ENCODE measurements at places on chromosomes 1 and 21.

DNA sequence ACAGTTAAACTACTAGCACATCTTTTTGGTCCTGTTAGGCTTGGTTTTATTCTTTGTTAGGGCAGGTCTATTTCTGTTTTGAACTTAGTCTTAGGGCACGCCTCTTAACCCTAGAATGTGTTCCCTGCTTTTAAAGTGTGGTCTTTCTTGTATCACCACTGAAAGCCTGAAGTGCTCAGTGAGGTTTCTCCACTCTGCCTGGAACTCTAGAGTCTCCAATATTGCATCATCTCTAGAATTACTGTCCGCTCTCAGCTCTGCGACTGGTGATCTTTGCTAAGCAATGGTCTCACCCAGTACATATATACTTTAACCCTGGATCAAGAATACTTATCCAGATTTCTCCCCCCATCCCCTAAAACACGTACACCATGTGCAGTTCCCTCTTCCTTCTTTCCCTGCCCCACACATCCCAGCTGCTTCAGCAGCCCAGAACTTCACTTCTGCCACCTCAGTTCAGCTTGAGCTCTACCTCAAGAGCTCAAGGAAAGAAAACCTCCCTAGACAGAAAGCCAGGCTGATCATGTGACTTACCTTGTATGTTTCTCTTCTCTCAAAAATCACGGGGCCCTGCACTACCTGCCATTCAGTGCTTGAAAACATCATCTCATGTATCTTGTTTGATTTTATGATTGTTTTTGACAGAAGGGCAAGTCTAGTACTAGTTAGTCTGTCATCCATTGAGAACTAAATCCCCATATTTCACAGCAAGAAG lies 59.9 kb downstream of the TENT5C start:
- DNase-seq = no peak

GRCh38 chr1:228398741-228399461 lies 7.7 kb downstream of the TRIM11 start:
- no peak for DNase-seq

GRCh38 chr1:30171537-30172298 lies 551.7 kb downstream of the MATN1 start:
- no peak for DNase-seq

DNA sequence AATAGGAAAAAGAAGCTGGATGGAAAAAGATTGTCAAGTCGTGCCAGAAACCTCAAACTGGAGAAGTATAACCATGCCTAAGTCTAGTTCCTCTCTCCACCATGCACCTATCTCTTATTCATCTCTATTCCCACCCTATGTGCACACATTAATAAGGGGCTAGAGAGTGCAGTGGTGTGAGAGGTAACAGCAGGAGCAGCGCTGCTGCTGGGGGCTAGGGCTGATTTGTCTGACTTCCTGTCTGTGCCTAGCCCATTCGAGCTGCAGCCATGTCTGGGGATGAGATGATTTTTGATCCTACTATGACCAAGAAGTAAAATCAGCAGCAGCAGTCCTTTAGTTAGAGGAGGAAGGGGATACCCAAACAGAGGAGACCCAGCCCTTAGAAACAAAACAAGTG lies 43.0 kb downstream of the TRIM33 start:
- DNase-seq = no peak

GRCh38 chr1:108878160-108878469 lies 1.3 kb downstream of the GPSM2 start:
- no peak for DNase-seq

DNA sequence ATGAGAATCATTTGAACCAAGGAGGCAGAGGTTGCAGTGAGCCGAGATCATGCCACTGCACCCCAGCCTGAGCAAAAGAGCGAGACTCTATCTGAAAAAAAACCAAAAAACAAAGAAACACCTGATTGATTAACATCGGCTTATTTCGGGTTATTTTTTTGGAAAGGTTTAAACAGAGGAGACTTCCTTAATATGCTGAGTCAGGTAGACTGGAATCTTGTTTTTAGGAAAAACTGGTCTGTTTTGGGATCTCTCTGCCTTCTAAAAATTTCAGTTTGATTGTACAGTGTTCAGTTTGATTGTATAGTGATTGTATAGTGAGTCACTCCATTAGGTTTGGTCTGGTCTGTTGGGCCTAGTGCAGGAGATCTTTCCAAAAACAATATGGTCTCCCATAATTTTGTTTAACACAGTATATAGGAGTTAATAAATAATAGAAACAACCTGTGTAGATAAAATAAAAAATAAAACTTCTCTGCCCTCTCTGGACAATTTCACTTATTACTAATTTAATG lies 196.3 kb upstream of the CHRM3 start:
- DNase-seq = no peak

DNA sequence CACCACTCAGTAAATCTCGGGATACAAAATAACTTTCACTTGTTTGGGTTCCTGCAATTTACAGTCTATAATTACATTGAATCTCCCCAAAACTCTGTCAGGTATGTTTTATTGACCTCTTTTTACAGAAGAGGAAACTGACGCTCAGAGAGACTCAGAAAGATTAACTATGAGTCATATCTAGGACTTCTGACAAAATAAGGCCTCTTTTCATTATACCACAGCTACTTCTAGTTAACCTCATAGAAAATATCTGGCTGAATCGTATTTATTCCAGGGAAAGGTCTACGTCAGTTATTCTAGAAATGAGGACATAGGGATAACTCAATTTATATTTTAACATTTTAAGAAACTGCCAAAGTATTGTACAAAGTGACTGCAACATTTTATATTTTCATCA lies 211.1 kb upstream of the FAM78B start:
- DNase-seq = no peak

DNA sequence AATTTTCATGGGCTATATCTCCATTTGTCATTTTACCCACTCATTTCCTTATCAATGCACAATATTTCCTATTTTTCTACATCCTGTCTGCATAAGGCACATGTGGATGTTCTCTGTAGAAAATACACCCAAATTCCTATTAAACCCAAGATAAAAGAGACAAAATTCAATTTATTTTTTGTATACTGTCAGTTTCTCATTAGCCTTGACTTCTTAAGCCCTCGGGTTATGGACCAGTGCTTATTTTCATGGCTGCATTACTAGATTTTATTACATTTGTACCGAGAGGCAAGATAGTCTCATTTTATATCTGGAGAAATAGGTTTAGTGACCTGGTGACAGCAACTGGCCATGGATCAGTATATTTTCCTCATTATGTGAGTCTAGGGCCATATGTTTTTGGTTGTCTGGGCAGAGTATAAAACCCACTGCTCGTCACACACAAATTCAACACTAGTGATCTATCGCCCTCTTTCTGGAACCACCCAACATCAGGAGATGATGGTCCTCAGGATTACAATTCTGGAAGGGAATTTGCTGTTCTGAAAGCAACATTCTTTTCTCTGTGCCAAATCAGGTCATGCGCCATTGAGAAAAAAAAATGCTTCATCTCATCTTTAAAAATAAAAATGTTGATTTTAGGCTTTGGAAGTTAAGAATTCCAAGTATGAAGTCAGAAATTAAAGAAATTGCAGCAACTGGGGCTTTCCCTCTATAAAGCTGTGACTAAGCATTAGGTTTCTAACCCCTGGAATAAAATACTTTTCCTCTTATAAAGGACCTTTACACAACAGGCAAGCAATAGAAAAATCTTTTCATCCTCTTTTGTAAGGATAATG lies 81.4 kb downstream of the ASTN1 start:
- no peak for DNase-seq

DNA sequence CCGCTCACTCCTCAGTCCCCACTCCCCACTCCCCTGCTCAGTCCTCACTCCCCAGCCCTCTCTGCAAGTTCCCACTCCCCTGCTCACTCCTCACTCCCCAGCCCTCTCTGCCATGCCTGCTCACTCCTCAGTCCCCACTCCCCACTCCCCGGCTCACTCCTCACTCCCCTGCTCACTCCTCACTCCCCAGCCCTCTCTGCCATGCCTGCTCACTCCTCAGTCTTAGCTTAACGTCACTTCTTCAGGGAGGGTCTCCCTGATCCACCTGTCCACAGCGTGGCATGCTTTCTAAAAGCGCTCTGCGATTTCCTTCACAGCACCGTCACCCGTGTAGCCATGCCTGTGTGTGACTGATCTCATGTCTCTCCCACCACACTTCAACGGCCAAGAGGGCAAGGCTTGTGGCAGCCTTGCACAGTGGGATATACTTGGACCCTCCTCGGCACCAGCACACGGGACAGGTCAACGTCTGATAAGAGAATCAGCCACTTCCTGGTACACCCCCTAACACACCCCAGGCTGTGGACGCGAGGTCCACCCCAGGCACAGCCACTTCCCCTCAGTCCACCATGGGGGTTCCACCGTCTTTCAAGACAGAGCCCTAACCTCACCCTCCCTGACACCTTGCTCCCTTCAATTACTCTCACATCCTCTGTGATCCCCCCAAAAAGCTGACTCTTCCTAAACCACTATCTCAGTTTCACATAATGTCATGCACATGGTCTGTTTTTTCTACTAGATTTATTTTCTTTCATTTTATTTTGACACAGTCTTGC lies 14.0 kb downstream of the PRDM15 start:
- DNase-seq = no peak

DNA sequence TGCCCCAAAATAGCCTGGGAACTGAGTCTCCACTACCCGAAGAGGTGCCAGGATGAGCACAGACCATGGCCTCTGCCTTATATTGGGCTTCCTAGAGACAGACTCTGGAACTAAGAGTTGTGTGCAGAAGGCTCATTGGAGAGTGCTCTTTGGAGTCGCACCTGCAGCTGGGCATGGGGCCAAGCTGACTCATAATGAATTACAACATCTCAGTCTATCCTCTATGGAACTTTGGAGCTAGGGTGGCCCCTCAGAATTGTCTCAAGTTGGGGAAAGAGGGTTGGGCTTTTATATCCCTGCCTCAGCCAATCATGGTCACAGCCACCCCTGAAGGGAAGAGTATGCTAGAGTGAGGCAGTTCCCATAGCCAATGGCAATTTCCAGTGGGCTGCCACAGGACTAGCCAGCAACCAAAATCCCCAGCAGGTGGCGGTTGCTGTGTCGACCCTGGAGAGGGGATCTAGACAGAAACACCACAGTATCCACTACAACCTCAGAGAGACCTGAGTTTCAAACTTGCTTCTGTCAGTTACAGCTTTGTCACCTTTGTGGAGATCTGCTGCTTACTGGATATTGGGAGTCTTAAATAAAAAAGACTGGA lies 93.8 kb downstream of the DMRTA2 start:
- DNase-seq = no peak

Data from right hindlimb (tissue), 1 donor.